Stimulated activated CD4-positive, alpha-beta T cell treated with anti-CD3 and anti-CD28 coated beads, Interleukin-15, amount 100 ng/mL, for 24 hours (primary cell): ENCODE measurements at places on chromosomes 5 and 9.

- no peak for DNase-seq
These were observed 886.9 kb upstream of the DMAC1 start for GRCh38 chr9:8686516-8686915.

DNA sequence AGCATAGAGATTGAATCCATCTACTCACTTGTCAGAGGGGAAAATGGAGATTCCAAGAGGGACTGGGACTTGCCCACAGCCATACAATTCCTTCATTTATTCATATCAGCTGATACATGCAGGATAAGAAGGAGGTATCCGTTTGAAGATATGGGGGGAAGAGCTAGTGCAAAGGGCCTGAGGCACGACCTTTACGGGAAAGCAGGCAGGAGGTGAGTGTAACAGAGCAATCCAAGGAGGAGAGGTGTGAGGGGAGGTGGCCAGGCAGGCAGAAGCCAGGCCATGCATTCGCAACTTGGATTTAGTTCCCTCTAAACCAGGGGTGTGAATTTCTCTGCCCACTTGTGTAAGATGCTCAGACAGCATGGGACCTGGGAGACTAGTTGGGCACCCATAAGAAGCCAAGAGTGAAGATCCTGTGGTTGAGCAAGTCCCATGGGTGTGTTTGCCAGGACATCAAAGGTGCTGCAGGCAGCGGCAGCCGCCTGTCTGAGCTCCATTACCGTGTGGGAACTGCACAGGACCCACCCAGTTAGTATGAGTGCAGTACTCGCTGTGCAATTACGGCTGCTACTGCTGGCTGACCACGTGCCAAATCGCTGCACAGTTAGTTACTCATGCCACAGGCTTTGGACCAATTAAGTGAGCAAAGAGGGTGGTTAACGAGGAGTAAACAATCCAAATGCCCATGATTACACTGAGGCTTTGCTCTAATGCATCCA is 31.4 kb upstream of the FAT2 start:
- DNase-seq = no peak

DNA sequence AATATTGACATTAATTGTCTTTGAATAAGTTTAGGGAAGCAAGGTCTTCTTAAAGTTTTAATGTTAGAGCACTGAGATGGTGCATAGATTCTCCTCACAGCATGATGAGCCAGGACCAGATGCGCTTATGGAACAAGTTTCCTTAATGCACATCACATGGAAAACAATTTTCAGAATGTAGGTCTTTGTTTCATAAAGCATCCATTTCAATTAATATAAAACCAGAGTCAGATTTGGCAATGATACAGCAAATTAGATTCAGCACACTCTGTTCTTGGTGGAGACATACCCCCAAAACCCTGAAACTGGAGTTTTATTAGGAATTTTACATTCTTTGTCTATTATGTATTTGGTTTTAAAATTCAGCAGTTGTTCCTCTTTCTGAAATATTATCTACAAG is 402.1 kb upstream of the SEMA6A start:
- DNase-seq = no peak

DNA sequence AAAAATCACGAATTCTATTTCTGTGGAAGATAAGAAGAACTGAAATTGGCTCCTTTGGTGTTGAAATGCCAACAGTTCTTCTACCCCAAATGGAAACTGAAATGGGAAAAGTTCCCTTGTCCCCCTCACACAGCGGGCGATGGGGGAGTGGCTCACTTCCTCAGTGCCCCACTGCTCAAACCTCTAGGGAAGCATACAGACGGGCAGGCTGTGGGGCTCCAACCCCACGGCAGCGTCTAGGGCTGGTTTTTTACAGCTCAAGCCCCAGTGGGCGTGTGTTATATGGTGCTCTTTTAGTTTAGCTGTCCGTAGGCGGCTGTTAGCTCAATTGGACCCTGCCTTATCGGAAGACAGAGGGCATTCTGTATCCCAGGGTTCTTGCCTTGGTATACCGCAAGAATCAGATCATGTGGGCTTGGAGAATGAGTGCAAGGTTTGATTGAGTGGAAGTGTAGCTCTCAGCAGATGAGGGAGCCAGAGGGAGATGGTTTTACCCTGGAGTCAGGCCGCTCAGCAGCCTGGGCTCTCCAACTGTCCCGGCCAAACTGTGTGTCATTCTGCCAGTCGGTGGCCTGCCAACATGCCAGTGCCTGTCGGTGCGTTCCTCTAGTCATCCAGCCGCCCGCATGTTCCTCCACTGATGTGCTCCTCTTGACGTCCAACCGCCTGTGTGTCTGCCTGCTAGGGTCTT is 166.3 kb upstream of the ZNF608 start:
- no peak for DNase-seq

GRCh38 chr9:99253772-99254431 is 31.8 kb downstream of the SEC61B start:
- peak; percentile 93 for DNase-seq

GRCh38 chr9:86645303-86645702 is 291.1 kb upstream of the TUT7 start:
- DNase-seq = no peak

- no peak for DNase-seq
These were observed 991.2 kb upstream of the ACO1 start for GRCh38 chr9:31393240-31393639.

DNA sequence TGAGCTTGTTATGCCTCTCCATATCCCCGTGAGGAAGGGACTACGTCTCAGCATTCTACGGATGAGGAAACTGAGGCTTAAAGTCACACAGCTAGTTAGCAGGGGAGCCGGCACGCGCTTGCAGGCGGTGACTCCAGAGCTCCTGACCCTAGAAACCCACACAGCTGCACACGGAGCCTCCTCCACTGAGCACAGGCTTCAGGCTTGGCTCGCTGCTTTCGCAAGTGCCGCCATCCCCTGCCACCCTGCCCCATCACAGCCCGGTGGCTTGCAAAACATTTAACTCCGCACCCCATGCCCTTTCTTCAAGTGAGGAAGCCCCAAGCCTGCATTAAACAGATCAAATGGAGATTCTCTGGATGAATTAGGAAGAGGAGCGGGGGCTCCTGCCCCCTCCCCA is 138.3 kb downstream of the HSD17B3 start:
- no peak for DNase-seq

DNA sequence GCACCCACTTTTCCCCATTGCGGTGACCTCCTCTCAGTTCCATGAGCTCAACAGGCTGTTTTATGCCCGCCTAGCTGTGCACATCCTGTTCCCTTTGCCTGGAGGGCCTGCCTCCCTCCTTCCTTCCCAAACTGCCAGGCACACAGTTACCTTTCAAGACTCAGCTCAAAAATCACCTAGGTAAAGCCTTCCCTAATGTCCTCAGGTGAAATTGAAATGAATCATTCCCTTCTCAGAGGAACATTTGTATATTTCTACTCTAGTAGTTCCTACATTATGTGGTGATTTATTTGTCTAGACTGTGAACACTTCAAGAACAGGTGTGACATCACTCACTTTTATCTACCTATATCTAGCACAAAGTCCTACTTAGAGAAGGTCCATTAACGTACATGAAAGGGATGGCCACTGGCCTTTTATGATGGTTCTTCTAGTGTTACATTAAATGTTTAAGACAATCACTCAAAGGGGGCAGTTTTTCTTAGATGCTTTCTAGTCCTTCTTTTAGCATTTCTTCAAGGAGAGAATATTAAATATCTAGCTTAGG is 103.5 kb upstream of the EQTN start:
- DNase-seq = no peak

DNA sequence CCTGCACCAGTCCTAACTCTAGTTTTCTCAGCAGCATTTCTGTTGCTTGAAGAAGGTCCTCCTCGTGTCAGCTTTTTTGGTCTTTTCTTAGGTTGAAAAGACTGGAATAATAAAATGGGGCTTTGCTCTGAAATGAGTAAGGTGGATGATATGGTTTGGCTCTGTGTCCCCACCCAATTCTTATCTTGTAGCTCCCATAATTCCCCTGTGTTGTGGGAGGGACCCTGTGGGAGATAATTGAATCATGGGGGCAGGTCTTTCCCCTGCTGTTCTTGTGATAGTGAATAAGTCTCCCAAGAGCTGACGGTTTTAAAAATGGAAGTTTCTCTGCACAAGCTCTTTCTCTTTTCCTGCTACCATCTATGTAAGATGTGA is 53.6 kb downstream of the LIX1 start:
- DNase-seq = no peak

- peak; percentile 20 for DNase-seq
These were observed 167.9 kb upstream of the ACTBL2 start for GRCh38 chr5:57650360-57651069.

- no peak for DNase-seq
These were observed 29.3 kb downstream of the DAB2 start for GRCh38 chr5:39395521-39395920.

GRCh38 chr5:168790671-168791250 is 211.6 kb upstream of the PANK3 start:
- DNase-seq = no peak

- DNase-seq = no peak
These were observed 772.7 kb upstream of the SEMA6A start for GRCh38 chr5:117347280-117347679.

DNA sequence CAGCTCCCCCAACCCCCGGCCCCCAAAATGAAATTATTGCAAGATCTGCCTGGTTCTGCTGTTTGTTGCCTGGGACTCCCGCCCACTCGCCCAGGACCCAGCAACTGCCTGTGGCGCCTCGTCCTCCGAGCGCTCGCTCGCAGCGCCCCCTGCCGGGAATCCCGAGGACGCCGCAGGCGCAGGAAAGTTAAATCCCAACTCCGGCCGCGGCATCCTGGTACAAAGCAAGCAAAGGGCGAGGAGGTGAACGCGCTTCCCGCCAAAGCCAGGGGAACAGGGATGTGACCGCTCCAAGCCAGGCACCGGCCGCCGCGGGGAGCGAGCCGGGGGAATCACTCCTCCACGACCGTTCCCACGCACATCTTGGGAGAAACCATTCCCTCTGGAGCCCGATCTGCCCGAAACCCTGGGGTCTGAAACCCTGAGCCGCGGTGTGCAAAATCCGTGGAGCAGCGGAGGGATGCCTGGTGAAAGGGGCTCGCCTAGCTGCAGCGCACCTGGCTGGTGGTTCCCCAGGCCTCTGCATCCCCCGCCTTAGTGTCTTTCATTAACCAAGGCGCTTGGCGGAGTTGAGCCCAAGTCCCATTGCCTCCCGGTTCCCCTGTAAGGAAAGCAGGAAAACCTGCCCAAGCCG is 1.3 kb downstream of the SEMA5A start:
- peak; percentile 68 for DNase-seq

GRCh38 chr9:4106081-4106759 is 193.6 kb downstream of the GLIS3 start:
- DNase-seq = no peak

DNA sequence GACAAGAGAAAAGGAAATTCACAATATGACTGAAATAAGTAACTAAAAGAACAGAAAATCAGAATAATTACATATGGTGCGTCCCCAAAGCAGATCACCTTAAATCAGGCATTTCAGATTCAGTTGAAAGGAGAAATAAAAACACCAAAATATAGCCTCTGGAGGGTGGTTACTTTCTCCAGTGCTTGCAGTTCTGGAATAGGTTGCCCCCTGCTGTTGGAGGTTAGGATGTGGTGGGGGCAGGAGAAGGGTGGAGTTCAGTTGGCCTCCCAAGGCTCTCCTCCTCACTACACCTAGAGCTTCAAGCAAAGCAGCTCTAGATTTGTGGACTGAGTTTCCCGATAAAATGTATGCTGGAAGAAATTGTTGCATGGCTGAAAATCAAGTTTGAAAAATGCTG is 338.2 kb upstream of the TLE4 start:
- no peak for DNase-seq

DNA sequence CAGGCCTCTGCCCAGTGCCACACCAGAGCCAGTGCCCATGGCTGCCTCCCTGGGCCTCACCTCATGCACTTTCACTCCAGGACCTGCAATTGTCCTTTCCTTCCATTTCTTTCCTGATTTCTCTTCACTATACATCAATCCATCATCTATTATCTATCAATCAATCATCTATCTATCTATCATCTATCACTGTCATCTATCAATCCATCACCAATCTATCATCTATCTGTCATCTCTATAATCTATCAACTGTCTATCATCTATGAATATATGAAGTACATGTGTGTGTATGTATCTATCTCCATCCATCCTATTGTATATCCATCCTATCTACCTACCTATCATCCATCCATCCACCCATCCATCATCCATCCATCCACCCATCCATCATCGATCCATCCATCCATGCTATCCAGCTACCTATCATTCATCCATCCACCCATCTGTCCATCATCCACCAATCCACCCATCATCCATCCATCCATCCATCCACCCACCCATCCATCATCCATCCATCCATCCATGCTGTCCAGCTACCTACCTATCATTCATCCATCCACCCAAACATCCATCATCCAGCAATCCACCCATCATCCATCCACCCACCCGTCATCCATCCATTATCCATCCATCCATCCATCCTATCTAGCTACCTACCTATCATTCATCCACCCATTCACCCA is 26.9 kb downstream of the SLC6A3 start:
- DNase-seq = no peak

DNA sequence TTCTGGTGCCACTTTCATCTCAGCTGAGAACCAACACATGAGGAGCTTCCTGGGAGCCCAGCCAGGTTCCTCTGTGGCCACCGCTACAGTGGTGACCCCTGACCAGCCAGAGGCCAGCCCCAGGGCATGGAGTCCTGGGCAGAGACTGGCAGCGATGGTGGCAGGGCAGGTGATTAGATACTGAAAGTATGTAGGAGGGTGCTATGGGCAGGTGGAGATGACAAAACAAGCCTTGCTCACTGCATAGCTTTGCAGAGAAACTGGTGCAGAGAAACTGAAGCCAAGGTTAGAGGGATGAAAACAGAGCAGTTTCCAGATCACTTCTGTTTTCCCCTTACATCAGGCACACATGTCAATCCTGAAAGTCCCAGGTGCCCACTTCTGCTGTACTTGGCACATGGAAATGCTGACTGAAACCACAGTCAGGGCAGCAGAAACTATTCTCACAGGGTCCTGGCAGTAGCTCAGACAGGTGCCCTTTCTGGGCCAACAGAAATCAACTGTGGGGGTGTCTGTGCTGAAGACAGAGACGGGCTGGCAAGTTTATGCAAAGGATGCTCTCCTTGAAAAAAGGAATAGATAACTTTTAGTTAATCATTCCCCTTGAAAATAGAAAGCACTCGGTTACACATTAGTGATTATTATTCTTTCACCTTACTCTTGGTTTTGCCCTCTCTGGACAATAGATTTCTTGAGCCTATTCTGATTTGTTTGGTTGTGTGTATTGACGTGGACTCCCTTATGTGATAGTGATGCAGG is 90.3 kb downstream of the ANKRD55 start:
- DNase-seq = no peak

DNA sequence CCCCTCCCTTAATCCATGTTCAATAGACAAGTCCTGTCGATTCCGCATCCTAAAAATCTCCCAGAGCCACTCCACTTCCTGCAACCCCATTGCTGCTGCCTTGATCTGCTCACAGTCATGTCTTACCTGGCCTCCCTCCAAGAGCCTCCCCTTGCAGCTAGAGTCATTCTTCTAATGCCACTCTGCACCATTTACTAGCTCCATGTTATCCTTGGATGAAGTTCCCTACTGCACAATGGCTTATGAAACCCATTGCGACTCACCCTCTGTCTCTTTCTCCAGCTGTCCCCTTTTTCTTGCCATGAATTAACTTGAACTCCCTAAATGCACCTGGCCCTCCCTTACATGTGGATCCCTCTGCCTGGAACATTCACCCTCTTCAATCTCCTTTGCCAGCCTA is 39.5 kb downstream of the MEGF10 start:
- no peak for DNase-seq

- no peak for DNase-seq
These were observed 320.9 kb downstream of the NTRK2 start for GRCh38 chr9:84990416-84990815.

GRCh38 chr9:107486674-107487520 is 2.7 kb downstream of the KLF4 start:
- no peak for DNase-seq

GRCh38 chr5:67643536-67643935 is 446.9 kb upstream of the CD180 start:
- DNase-seq = no peak
